ENCODE measurements at places on chromosomes 6 and 20. TPM values are rescaled to one million over a fixed set of nuclear protein-coding genes. Genes with fewer than 3 reads are reported as not detected.

The BPIFB4 gene
- not detected for total RNA-seq

The KIFC1 gene
- 0.19 TPM for total RNA-seq

The NRSN1 gene
- total RNA-seq = not detected

The DDR1 gene
- total RNA-seq = 82.1 TPM

The LY6G6C gene
- total RNA-seq = not detected

GRCh38 chr6:155341130-155341828, 27.0 kb upstream of the TFB1M start:
- DNase-seq = no peak

DNA sequence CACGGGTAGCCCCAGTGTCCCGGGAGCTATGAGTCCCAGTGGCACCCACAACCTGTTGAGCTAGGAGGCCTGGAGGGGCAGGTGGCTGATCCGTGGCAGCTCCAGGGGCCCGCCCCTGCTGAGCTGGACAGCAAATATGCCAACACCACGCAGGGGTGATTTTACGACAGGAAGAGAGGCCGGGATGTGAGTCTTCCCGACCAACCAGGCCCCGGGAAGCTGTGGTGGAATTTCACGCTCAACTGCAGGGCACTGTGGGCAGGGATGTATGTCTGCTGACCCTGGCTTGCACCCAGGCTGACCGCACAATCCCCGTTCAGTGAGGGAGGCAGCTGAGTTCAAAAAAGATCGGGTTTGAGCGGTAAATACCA, 183.9 kb downstream of the ERMARD start:
- no peak for DNase-seq

DNA sequence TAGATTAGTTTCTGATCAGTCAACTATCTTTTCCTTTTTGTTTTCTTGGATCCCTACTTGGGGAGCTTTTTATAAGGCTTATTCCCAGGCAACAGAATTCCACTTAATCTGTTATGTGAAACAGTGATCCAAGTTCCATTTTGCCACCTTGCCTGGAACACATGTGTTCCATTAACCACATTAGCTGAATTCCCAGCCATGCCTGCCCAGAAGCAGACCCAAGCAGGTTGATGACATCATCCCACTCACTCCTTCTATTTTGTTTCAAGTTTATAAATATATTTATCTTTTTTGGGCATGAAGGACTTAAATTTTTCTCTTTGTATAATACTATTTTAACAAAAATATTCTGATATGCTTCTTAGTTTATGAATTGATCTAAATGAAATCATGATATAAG, 587.4 kb downstream of the GRIK2 start:
- DNase-seq = no peak

GRCh38 chr6:110095101-110095500, 84.4 kb downstream of the WASF1 start:
- no peak for DNase-seq

DNA sequence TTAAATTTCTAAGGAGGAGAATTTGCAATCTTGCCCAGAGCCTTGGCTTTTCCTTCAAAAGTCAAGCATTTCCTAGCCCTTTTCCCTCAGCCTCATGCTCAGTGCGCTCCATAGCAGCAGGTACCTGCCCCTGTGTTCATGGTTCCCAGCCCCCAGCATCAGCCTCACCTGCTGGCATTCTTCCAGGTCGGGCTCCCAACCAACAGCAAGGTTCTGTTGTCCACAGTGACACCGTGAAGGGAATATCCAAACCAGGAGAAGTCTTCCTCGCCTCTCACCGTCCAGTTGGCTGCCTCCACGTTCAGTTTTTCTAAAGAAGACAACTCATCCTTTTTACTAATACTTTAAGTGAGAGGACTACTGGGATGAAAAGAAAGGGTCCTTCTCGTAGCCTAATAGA, 42.7 kb downstream of the GPLD1 start:
- DNase-seq = no peak

- no peak for DNase-seq
Observed at GRCh38 chr6:13131935-13132661, 196.2 kb downstream of the TBC1D7 start.

- DNase-seq = no peak
Observed at GRCh38 chr6:155223646-155224451, 40.0 kb upstream of the CLDN20 start.

- no peak for DNase-seq
Observed at GRCh38 chr6:134495203-134495889, 177.4 kb upstream of the SGK1 start.

DNA sequence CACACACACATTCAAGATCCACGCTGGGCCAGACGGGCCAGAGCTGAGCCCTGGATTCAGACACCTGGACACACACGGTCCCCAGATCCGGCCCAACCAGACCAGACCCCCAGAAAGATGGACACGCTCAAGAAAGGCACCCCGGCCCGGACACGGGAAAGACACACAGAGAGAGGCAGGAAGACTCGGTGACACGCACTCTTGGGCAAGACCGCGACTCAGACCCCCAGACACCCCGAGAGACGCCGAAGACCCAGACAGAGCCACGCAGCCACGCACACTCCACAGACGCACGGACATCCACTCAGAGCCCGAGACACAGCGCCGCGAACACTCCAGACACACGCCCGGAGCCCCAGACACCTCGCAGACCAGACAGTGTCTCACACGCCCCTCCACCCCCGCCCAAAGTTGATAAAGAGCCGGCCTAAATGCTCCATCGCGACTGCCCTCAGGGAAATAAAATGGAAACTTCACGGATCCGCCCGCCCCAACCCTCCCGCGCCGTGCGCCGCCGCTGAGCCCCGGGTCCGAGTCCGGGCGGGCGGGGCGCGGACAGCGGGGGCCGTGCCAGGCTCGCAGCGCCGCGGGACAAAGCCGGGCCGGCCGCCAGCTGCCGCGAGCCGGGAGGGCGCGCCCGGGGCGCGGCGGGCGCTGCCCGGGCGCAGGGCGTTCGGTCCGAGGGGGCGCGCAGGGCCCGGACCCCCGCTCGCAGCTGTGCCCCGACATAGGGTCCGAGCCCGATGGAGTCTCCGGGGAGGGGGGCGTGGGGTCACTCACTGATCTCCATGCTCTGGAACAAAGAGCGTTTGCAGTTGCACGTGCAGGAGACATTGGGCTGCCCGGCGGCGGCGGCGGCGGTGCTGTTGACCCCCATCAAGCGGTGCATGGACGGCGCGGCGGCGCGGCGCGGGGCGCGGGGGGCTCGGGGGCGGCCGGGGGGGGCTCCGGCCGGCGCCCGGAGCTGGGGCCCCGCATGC, 831 bp downstream of the PMEPA1 start:
- no peak for DNase-seq

GRCh38 chr6:31734821-31735406, 1.4 kb downstream of the CLIC1 start:
- no peak for DNase-seq

DNA sequence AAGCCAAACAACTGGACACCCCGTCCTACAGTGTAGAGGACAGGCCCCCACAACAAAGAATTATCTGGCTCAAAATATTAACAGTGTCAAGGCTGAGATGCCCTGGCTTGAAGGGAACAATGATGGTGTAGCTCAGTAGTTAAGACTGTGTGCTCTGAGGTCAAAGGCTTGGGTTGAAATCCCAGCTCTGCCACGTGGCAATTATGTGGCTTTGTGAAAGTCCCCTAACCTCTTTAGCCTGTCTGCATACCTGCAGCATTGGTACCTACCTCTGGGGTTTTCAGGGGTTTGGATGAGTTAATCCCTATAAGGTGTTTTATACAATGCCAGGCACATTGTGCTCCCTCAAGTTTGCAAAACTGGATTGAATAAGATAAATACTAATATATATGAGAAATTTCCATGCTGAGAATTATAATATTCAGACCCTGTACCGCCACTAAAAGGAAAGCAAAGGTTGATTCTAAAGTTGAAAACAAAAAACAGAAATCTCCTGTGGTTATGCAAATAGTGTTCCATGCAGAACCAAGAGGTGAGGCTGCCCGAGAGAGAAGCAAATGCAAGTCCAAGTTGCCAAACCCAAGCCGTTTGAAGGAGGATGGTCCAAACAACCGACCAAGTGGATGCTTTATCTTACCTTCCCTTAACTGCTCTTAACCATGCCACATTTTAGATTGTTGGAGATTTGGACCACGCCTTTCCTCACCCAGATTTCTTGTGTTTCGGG, 199.8 kb downstream of the NFATC2 start:
- no peak for DNase-seq

- DNase-seq = no peak
Observed at GRCh38 chr6:141307309-141307998, 825.3 kb upstream of the GJE1 start.

DNA sequence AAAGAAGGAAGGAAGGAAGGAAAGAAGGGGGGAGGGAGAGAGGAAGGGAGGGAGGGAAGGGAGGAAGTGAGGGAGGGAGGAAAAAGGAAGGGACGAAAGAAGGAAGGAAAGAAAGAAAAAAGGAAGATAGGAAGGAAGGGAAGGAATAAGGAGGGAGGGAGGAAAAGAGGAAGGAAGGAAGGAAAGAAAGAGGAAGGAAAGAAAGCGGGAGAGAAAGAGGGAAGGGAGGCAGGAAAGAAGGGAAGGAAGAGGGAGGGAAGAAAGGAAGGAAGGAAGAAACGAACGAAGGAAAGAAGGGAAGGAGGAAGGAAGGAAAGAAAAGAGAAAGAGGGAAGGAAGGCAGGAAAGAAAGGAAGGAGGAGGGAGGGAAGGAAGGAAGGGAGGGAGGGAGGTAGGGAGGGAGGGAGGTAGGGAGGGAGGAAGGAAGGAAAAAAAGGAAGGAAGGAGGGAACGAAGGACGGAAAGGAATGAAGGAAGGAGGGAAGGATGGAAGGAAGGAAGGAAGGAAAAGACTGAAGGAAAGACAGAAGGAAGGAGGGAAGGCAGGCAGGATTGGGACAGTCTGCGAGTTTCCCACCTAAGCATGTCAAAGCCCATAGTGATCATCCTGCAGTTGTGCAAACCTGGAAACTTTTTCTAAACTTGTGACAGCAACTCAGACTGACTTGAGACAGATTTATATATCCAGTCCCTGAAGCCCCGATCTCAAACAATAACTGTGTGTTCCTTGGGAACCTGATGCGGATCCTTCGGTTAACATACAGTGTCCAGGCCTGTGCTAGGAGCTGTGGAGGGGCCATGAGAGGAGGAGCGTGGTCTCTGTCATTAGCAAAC, 59.8 kb upstream of the IYD start:
- DNase-seq = no peak

Data from mesenteric fat pad (tissue), 1 donor.